Activated T-helper 9 cell treated with anti-CD3 and anti-CD28 coated beads, Interleukin-2, amount 50 U/mL, for 16 hours (primary cell): ENCODE measurements at places on chromosomes 12 and 14.

DNA sequence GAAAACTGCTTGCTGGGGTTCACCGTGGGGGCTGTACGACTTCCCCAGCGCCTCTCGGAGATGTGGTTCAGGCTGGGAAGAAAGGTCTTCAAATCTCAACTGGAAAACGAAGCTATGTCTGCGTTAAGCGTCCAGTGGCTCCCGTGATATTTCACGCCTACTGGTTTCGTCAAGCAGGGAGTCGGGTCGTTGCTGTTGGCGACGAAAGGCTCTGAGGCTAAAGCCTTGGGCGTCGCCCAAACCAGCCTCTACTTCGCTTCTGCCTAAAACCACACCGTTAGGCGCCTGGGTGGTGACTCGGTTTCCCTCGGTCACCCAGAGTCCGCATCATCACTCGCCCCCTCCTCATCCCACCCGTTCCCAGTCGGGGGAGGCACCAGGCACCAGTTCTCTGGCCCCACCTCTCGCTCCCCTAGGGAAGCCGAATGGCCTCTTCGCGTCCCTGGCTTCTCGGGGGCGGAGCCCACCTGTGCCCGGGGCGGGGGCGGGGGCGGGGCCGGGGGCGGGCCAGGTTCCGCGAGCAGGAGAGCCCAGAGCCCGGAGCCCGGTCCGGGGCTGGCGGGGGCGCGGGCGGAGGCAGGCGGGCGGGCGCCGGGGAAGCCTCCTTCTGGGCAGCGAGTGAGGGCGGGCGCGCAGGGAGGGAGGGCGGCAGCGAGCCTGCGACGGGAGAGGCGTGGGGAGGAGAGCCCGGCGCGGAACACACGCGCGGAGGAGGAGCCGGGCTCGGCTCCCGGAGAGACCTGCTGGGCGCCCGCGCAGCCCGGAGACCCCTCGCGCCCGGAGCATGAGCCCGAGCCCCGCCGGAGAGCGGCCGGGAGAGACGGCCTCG is at the start of gene B4GALNT3:
Gene B4GALNT3 (plus strand): TSS at position 510 of the 829 bp plus-strand sequence. CDS start 438 bp downstream, outside the sequence.
- DNase-seq: peak; percentile 29

GRCh38 chr14:34043627-34044372 is 92.9 kb upstream of the EGLN3 start:
- peak; percentile 50 for DNase-seq

DNA sequence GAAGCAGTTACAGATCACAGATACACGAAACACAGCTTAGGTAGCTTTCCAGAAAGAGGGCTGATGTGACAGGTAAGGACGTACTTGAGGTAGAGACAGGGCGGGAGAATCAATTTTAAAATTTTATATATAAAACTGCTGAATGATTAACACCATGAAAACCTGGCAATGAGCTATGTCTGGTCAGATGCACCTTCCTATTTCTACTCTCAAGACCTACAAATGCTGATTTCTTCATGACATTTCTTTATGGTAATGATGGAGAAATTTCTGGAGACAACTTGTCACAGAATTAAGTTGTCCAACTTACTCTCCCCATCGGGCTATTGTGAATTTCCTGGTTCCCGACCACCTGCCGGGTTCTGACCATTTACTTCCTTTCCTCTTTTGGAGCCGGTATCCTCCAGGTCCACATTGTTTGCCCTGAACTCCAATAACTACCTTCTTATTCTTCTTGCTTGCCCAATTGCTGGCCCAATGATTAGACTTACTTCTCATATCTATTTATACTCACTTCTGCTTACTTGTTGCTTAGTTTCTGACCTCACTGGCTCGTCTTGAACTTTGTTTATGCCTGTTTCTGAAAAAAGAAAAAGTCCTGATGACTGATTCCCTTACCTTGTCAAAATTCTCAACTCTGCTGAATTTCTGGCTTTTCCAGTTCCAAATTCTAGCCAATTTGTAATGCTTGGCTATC is 12.8 kb upstream of the ATP2B1 start:
- no peak for DNase-seq

- no peak for DNase-seq
Observed at GRCh38 chr12:11838403-11838802, 188.9 kb downstream of the ETV6 start.

- peak; percentile 10 for DNase-seq
Observed at GRCh38 chr14:71855399-71856036, 76.7 kb upstream of the RGS6 start.

DNA sequence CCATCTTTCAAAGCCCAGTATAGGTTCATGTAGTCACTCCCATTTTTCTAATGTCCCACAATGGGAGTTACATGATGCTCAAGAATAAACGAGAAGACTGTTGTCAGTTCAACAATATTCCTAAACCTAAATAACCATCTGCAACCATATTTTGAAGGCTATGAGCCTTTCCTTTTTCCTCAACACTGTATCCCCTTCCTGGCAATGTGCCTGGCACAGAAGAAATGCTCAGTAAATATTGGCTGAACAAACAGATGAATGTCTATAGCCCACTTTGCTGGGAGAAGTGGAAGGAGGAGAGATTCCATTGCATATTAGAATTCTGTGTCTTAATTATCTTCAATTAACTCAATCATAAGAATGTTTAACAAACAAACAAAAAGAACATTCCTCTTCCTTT is 6.1 kb downstream of the ARMH4 start:
- DNase-seq: no peak

- DNase-seq: no peak
Observed at GRCh38 chr14:104512771-104513640, 66.6 kb upstream of the C14orf180 start.

DNA sequence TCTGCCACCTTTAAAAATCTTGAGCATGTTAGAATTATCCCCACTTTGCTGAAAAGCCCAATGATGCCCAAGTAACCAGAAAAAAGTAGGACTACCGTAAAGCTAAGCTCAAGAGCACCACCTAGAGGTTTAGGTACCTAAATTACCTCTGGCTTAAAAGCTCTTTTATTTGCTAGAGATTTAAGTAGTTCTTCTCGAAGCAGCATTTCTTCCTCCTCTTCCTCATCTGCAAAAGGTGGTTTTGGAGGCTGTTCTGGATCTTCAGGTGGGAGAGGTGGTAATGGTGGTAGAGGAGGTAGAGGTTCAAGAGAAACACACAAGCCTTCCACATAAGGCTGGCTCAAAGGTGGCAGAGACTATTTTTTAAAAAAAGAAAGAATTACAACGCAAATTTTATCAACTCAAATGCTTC is 26.9 kb downstream of the ZFC3H1 start:
- DNase-seq: no peak

DNA sequence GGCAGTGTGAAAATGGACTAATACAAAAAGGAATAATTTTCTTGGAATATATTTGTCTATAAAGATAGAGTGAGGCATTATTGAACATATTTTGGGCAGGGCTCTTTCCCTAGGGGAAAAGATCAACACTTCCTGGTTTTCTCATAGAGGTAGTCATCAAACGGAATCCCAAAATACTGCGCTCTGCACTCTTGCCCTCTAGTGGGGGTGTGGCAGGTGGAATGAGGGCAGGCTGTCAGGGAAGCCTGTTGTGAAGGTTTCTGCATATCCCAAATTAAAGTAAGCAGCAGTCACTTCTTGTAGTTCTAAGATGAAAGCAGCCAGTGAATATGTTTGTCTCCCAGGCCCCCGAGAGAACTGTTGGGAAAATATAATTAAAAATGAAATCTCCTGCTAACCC is 666.8 kb upstream of the TMEM132C start:
- DNase-seq: no peak

DNA sequence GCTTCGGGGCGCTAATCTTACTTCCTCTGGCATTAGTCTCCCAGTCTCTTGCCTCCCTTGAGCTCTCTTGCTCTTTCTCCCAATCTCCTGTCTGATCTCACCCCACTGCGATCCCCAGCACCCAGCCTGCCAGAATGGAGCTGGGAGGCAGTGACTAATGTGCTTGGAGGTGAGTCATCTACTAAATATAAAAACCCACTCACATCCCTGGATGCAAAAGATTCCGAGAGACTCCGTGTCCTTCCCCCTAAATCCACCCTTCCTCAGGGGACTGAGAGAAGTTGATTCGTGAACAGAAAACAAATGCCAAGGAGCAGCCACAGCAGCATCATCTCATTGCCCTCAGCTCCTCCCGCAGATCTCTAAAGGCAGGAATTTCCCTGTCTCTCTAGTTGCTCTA is 45.7 kb upstream of the KCNA5 start:
- no peak for DNase-seq

DNA sequence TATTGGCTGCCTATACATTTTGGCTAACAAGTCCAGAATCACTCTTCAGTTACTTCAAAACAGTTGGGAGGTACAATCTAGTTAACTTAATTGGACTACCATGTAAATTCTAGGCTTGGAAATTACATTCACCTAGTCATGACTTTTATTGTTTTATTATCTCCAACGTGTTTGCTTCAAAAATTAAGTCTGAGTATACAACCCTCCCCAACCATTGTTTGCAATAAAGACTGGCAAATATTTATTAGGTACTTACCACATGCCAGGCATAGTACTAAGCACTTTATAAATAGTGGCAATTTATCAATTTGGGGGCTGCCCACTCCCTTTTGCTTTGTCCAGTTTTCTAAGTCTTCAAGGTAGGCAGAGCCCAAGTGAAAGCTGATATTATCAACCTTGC is 30.3 kb downstream of the TXNDC16 start:
- no peak for DNase-seq

DNA sequence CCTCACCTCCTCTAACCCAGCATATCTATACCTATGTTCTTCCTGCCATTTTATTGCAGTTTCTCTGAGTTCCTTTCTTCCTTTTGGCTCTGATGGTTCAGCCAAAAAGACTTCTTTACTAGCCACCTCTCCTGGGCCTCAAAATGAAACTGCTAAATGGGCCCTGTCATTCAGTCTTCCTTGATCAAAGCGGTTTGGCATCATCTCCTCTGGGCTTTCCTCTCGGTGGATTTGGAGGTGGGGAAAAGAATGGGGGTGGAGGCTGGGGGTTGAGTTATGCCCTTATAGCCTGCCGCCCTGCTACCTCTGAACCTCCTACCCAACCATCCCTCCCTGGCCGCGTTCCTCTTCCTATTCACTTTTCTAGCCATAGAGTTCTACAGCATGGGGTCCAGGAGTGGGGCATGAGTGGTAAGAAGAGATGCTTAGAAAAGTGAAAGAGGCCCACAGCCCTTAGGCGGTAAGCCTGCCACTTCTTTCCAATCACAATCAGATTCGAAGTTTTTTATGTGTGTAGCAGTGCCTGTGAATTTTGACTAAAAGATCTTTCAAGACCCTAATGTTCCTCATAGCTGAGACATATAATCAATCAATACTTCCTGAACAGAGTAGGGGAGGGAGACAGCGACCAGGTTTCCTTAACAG is 2.5 kb downstream of the AJUBA start:
- DNase-seq: no peak

GRCh38 chr12:11630046-11630706 is 19.3 kb upstream of the ETV6 start:
- no peak for DNase-seq

GRCh38 chr14:38252066-38252710 is 3.7 kb downstream of the CLEC14A start:
- no peak for DNase-seq

- DNase-seq: no peak
Observed at GRCh38 chr12:202081-202731, 11.8 kb downstream of the SLC6A12 start.

- no peak for DNase-seq
Observed at GRCh38 chr14:80663541-80663940, 278.0 kb downstream of the CEP128 start.

DNA sequence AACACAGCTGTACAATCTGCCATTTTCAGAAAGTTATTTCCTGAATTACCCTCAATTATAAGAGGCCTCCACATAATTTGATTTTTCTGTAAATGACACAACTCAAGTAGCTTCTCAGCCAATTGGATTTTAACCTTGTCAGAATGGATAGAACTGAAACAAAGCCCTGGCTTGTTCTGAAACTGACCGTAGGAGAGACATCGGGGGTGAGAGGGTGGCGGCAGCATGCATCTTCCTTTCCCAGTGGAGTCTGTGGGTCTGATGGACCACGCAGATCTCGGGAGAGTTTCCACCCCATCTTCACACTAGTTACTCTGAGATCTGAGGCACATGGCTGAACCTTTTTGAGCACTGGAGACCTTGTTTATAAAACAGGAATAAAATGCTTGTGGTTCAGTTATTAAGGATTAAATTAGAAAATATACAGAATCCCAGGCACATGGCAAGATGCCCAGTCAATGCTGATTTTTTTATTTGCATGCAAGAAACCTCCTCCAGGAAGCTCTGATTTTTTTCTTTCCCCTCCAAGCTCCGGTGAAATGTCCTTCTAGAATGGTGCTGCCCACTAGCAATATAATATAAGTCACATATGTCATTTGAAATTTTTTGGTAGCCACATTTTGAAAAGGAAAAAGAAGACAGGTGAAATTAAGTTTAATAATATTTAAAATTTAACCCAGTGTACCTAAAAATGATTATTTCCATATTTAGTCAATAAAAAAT is 153.9 kb downstream of the CHST11 start:
- no peak for DNase-seq

GRCh38 chr12:52806169-52806811 is 7.6 kb downstream of the KRT4 start:
- no peak for DNase-seq

- DNase-seq: no peak
Observed at GRCh38 chr14:77023001-77023996, 5.2 kb downstream of the IRF2BPL start.

DNA sequence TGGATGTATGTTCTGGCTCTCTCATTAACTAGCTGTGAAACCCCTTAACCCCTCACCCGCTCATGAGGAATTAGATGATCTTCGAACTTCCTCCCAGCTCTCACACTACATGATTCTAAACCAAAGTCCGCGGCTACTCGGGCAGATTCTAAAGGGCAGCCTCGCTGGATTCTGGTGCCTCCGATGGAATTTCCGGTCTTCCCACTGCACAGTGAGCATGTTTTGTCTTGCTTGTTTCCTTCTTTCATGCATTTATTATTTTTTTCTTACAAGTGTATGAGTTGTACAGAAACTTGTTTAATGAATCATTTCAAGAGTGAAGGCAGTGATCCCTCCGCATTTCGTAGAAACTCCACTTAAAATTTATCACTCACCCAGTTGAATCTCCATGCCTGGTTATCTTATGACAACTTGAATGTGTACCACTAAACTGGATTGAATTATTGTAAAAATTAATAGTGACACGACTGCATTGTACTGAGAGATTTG is 4.5 kb upstream of the HCAR3 start:
- no peak for DNase-seq

DNA sequence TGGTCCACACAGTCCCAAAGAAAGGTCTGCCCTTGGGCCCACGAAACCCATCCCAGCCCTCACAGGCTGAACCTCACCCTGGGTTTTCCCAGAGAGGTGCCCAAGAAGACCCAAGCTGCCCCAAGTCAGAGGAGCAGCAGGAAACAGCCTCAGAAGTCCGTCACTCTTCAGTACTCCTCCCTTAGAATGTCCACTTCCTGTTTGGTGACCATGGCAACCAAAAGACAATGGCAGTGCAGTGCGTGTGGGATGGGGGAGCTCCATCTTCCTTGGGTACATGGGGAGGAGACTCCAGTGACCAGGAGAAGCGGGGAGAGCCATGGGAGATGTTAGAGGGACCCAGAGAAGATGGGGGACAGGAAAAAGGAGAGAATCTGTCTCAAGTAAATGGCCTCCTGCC is 11.3 kb downstream of the SELPLG start:
- no peak for DNase-seq

GRCh38 chr12:47039756-47040155 is 39.7 kb upstream of the PCED1B start:
- DNase-seq: no peak
